ENCODE measurements at places on chromosomes 5 and 9.

- no peak for DNase-seq
Measured at GRCh38 chr5:38953426-38954012, 107.7 kb downstream of the OSMR start.

DNA sequence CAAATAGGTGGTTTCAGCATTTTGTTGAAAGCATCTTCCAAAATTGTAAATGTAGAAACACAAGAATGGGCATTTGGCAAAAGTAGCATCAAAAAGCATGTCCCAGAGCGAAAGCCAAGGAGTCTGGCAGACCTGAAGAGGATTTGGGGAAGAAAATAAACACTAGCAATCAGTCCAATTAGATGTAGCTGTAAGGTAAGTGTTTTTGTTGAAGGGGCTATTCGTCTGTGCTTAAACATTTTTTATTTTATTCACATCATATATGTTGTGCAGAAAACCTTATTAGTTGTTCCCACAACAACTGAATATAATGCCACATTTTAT lies 954.1 kb upstream of the COX7C start:
- no peak for DNase-seq

GRCh38 chr9:112174222-112174964 lies 704 bp downstream of the SUSD1 start:
- DNase-seq, result peak; percentile 43

- no peak for DNase-seq
Measured at GRCh38 chr9:31590091-31590490, 794.4 kb upstream of the ACO1 start.

GRCh38 chr9:79637177-79637925 lies 65.6 kb downstream of the TLE4 start:
- DNase-seq, result no peak

DNA sequence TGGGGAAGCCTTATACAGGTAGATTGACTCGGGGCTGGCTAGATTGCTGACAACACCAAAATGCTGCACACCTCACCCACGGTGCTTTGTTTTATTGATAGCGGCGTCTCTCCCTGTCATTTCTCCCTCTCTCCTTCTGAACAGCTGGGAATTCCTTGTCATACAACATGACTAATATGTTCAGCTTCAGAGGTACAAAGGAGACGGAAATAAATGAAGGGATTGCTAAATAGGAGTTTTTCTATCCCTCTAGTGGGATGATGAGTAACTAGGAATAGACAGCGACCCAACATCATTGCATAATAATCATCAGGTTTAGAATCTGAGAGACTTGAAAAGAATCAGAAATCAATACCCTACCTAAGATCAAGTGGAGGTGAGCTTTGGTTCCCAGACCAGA lies 337.7 kb upstream of the PANK3 start:
- DNase-seq, result no peak

GRCh38 chr9:82223442-82223841 lies 234.9 kb downstream of the SPATA31D1 start:
- no peak for DNase-seq

- DNase-seq, result no peak
Measured at GRCh38 chr9:72955126-72955455, 2.2 kb upstream of the ALDH1A1 start.

GRCh38 chr9:102355982-102356381 lies 617.5 kb upstream of the GRIN3A start:
- DNase-seq, result no peak

DNA sequence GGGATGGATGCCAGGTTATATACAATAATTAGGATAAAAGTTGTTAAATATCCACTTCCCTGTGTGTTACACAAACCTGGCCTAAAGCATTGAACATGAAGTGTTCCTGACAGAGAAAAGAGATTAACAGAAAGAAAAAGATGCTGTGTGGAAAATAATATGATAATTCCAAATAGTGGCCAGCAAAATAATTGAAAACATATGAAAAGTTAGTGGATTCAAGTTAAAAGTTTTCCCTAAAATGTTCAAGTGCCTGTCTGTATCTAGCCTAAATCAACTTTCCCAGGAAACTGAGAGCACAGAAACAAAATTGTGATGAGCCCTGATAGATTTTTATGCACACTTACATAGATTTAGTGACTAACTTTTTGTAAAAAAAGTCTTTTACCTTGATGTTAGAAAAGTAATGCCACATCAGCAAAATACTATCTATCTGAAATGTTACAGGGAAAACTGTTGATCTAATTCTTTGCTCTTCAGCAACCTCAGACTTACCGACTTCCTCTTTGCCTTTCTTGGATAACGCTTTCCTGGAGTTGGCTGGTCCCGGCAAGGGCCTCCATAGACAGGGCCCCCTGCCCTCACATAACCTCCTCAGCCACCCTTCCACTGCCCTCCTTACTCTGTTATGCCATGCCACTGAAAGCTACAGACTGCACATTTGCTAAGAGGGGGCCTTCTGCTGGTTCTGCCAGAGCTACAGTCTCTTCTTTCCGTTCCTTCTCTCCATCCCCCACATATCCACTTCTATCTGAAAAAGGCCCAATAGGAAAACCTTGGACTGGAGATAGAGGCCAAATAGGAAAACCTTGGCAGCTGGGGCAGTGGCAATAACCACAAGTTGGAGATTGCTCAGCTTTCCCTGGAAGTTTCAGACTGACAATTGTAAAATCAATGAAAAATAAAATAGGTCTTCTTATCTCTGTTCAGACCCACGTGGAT lies 44.4 kb downstream of the ZNF474 start:
- DNase-seq, result no peak

- no peak for DNase-seq
Measured at GRCh38 chr5:119340597-119341218, 15.1 kb upstream of the TNFAIP8 start.

DNA sequence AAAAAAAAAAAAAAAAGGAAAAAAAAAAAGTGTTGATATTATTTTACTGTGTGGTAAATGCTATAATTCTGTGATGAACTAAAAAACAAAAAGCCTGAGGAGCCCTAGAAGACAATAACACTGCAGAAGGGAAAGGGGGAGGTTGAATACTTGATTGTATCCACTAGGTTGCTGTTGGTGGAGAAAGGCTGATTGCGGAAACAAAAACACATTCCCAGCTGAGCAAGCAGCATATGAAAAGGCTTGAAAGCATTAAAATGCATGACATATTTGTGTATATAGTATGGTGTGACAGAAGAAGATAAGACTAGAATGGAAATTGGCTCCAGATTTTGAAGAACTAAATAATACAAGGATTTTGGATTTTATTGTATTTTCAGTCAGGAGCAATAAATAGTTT lies 8.9 kb downstream of the RABGAP1 start:
- no peak for DNase-seq

DNA sequence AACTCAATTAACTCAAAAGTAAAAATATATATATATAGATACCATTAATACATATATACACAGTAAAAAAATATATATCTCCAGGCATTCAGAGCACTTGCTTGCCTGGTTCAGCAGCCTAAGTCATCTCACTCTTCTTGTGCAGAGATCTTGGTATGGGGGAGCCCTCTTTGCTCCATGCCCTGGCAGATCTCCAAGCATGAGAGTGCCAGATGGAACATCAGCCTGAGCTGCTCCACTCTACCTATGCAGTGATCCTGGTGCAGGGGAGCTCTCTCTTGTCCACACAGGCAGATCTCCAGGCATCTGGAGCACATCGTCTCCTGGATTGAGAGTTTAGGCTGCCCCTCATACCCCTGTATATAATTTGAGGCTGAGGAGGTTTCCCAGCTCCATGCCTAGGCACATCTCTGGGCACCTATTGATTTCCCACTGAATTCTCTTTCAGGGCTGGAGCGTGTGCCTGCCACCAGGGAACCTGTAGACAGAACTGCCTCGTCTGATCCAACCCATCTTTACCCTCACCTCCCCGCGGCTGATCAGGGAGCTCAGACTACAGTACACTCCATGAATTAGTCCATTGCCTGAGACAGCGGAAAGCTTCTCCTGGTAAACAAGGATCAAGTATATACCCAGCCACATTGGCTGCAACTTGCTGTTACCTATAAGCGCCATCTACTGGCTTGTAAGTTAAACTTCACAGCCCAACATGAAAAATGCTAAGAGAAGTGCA lies 342.4 kb upstream of the GRIA1 start:
- DNase-seq, result no peak

GRCh38 chr9:133050142-133050541 lies 11.6 kb upstream of the CEL start:
- DNase-seq, result no peak

GRCh38 chr5:82176115-82176814 lies 101.9 kb downstream of the RPS23 start:
- DNase-seq, result no peak

DNA sequence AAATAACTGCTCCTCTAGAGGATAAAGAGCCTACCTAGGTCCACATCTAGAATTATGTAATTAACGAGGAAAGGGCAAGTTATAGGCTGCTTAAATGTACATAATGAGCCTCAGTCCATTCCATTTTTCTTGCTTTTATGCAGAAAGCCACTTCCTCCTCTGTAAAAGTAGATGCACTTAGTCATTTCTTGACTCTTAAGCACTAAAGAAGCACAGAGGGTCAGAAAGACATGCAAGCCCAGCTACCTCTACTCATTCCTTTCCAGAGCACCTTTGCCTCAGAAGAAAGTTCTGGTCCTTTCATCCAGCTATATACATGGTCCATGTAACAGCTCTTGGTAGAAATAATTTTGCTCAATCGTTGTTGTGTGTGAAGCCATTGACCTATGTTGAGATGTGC lies 308.0 kb upstream of the NREP start:
- DNase-seq, result no peak

- DNase-seq, result no peak
Measured at GRCh38 chr5:5416733-5417132, 5.7 kb upstream of the ICE1 start.

DNA sequence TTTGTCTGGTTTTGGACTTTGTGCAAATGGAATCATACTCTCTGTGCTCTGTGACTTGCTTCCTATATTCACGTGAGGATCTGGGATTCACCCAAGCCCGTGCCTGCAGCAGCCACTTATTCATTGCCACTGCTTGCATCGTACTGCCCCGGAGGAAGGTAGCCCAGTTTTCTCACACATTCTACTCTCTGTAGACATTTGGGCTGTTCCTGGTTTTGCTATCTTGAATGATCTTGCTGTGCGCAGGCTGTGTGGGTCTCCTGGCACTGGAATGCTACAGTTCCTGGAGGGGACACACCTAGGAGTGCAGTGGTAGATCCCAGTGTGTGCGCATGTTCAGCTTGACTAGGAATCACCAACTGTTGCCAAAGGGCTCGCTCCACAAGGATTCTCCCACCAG lies 99.2 kb upstream of the BOD1 start:
- no peak for DNase-seq

DNA sequence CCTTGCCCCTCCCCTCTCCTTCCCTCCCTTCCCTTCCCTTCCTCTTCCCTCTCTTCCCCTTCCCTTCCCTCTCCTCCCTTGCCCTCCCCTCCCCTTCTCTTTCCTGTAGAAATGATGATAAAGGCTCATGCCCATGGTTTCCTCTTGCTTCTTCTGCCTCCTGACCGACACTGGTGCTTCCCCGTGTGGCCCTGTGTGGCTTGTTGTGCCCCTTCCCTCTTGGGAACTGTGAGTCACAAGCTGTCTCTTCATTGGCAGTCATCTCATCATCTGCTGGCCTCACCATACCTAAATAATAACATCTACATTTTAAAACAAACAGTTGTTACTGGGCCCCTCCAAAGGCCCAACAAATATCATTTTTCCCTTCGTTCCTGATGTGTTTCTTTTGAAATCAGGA lies 11.7 kb upstream of the CARNMT1 start:
- DNase-seq, result no peak

DNA sequence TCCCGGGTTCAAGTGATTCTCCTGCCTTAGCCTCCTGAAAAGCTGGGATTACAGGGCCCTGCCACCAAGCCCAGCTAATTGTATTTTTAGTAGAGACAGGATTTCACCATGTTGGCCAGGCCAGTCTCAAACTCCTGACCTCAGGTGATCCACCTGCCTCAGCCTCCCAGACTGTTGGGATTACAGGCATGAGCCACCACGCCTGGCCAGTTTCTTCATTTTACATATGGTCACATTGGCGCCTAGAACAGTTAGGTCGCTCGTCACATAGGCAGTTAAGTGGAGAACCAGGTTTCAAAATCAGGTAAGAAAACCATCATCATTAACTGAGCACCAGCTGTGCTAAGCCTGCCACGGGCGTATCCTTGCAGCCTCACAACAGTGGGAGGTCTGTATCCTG lies 36.1 kb downstream of the OLFML2A start:
- no peak for DNase-seq

DNA sequence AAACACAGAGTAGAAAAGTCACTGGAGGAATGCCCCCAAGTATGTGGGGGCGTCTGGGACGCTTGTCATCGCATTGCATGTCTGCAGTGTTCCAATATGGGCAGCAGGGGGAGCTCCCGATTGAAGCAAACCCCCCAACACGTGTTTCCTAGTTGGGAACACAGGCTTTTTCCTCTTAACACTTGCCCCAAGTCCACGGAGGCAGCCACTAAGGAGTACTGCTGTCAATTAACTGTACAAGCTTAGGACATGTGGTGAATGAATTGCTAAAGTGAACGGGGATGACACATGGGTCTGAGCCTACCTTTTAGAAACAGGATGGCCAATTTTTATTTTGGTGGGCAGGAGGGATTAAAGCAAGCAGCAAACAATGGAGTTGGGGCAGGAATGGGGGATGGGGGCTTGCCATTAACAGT lies 2.2 kb downstream of the GABRB2 start:
- no peak for DNase-seq

GRCh38 chr5:126355940-126356339 lies 67.3 kb upstream of the GRAMD2B start:
- no peak for DNase-seq

GRCh38 chr5:82386576-82386975 lies 108.4 kb upstream of the RPS23 start:
- DNase-seq, result no peak

DNA sequence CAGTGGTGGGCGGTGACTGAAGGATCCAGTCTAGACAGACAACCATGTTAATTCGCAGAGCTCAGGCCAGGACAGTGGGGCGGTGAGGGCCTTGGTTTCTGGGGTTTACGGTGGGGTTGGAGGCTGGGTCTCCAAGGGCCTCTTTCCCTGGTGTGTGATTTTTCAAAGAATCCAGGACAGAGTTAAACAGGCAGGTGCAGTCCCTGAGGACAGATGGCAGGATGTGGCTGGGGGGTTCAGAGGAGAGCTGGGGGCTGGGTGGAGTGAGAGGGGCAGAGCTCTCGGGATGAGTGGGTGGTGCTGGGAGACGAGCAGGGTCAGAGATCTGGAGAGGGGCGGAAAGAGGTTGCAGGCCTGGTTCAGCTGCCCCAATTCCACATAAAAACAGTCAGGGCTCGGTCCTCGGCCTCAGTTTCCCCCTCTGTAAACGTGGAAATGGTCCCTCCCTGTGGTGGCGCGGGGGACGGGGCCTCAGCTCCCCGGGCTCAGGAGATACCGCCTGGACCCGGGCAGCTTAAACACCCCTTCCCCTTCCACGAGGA lies 145.9 kb downstream of the GAPVD1 start:
- DNase-seq, result no peak

All from activated T-helper 1 cell treated with anti-CD3 and anti-CD28 coated beads, Interleukin-2, amount 50 U/mL, for 16 hours (primary cell).